ENCODE measurements at places on chromosomes 5 and 9. TPM values are rescaled to one million over a fixed set of nuclear protein-coding genes. Genes with fewer than 3 reads are reported as not detected.

GRCh38 chr9:69122549-69123141, 51.4 kb upstream of the TJP2 start:
- DNase-seq: no peak

DNA sequence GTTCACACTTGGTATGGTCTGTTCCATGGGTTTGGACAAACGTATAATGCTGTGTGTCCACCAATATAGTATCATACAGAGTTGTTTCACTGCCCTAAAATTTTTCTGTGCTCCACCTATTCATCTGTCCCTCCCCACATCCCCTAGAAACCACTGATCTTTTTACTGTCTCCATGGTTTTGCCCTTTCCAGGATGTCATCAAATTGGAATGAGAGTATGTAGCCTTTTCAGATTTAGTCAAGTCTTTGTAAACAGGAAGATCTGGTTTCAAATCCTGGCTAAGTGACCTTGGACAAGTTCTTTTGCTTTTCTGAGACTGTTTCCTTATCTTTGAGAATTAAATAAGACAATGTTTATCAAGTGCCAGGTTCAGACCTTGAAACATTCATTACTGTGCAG, 13.2 kb upstream of the LVRN start:
- DNase-seq: no peak

- DNase-seq: no peak
Observed at GRCh38 chr5:61869333-61869732, 436.7 kb upstream of the KIF2A start.

GRCh38 chr9:120191141-120191540, 388.8 kb downstream of the CDK5RAP2 start:
- DNase-seq: no peak

- DNase-seq: no peak
Observed at GRCh38 chr9:119771341-119771740, 402.1 kb upstream of the BRINP1 start.

- no peak for DNase-seq
Observed at GRCh38 chr5:117204404-117204803, 629.8 kb upstream of the SEMA6A start.

DNA sequence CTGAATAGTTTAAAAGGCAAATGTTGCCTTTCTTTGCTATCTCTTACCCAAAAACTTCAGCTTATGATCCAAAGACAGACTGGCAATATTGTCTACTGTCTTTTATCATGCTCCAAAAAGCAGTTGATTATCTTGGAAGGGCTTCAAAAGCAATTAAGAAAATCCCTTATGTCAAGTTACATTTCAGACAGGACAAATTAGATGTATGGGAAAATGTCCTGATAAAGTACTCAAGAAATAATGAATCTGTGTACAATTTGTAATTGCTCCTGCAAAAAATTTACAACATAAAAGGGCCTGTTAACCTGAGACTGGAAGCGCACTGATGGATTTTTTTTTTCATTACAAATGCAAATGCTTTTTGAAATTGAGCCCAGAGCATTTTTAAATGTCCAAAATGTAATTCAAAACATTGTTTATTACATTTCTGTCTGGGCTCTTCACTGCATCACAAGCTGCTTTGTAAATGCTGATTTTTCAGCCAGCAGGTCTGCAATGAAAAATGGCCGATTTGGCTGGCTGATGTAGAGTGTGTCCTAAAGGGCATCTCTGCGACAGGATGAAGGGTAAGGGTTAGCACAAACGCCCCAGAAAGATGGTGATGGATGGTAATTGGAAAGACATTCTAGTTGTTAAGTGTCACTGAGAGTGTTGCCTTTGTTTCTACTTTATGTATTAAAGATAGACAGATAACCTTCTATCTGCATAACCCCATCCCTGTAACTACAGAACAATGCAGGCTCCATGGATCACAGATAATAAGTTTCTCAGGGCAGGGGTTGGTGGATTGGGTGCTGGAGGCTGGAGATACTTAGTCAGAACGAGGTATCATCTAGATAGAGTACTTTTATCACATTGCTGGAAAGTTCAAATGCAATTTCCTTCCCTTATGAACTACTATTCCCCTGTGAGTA, 27.0 kb downstream of the MAT2B start:
- no peak for DNase-seq

GRCh38 chr5:10485142-10485795, 43.6 kb downstream of the ROPN1L start:
- no peak for DNase-seq

GRCh38 chr5:2908086-2908485, 156.6 kb upstream of the IRX2 start:
- no peak for DNase-seq

DNA sequence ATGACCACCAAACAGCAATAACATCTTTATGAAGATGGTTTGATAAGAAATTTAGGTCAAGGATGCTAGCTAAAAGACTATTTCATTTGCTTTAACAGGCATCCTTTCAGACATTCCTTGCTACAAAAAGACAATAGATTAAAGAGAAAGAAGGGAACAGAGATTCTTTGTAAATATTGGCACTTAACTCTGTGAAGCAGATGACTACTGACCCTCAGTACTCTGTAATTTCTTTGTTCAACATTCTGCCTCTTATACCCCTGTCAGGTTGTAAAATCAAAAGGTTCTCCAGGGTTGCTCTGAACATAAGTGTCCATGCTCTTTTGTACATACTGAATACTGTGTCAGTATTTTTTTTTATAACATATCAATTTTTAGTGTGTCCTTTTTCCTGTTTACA, 610.6 kb upstream of the GRAMD2B start:
- no peak for DNase-seq

DNA sequence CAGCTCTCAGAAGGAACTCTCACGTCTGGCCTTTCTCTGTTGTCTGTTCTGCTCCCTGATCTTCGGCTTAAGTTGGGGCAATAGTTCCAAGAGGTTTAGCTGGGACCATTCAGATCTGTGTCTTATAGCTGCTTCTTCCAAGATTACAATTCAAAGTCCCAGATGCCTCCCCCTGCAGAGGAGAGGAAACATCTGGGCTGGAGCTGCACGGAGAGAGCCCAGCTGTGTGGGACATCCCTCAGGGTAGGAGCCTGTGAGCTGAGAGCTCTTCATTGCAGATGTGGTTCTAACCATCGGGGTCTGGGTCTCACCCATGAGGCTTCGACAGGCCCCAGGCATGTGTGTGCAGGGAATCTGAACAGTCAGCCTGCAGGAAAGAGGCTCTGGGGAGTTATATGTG, 9.0 kb upstream of the PHF19 start:
- DNase-seq: no peak

DNA sequence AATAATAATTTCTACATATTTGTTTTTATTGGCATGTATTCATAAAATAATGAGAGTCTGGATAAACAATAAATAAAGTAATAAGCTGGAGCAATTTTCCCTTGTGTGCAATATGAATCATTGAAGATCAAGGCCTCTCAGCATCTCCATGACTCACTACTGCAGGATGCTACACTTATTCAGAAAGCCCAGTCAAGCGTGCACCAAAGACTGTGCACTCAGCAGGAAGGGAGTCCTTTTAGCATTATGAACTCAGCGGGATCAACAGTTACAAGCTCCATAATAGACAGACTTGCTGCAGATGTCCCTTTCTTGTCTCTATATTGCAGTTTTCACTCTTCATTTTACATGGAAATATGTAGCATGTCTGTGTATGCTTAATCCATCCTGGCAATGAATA, 485.3 kb downstream of the CDH9 start:
- DNase-seq: no peak

DNA sequence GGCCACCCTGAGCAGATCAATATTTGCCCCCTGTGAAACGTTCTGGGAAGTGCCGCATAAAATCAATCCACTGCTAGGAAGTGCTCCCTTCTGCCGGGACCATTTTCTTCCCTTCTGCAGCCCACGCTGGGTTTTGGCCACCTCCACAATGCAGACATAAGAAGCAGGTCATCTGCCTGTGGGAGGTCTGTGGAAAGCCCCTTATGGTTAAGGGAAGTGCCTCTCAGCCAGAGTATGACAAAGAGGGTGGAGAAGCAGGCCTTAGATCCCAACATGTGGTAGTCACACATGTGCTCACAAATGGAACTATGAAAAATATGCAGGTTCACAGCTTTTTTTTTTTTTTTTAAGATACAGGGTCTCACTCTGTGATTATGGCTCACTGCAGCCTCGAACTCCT, 82.8 kb downstream of the SLC1A3 start:
- DNase-seq: no peak

- no peak for DNase-seq
Observed at GRCh38 chr5:39598661-39599248, 174.0 kb upstream of the DAB2 start.

GRCh38 chr5:58239045-58239444, 220.8 kb downstream of the PLK2 start:
- DNase-seq: no peak

- no peak for DNase-seq
Observed at GRCh38 chr5:146238973-146239372, 35.6 kb downstream of the RBM27 start.

DNA sequence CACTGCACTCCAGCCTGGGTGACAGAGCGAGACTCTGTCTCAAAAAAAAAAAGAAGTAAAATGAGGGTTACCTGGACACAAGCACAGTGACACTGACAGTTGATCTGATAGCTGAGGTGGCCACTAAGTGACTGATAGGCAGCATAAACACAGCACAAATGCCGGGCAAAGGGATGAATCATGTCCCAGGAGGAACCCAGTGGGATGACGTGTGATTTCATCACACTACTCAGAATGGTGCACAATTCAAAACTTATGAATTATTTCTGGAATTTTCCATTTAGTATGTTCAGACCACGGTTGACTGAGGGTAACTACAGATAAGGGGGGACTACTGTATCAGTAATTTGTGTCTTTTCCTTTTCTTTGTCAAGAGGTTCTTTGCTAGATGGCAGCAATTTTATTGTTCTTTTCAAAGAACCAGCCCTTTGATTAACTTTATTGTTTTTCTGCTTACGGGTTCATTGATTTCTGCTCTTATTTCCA, 34.3 kb upstream of the RNF130 start:
- no peak for DNase-seq

The IFNA2 gene
- not detected for total RNA-seq

The RORB gene
- not detected for total RNA-seq

The PDE6A gene
- not detected for total RNA-seq

The MLANA gene
- total RNA-seq: not detected

The IFNA21 gene
- total RNA-seq: not detected

The GHR gene
- total RNA-seq: 38.9 TPM

The STC2 gene
- 12.7 TPM for total RNA-seq
